ENCODE measurements at places on chromosomes 12 and 14.

DNA sequence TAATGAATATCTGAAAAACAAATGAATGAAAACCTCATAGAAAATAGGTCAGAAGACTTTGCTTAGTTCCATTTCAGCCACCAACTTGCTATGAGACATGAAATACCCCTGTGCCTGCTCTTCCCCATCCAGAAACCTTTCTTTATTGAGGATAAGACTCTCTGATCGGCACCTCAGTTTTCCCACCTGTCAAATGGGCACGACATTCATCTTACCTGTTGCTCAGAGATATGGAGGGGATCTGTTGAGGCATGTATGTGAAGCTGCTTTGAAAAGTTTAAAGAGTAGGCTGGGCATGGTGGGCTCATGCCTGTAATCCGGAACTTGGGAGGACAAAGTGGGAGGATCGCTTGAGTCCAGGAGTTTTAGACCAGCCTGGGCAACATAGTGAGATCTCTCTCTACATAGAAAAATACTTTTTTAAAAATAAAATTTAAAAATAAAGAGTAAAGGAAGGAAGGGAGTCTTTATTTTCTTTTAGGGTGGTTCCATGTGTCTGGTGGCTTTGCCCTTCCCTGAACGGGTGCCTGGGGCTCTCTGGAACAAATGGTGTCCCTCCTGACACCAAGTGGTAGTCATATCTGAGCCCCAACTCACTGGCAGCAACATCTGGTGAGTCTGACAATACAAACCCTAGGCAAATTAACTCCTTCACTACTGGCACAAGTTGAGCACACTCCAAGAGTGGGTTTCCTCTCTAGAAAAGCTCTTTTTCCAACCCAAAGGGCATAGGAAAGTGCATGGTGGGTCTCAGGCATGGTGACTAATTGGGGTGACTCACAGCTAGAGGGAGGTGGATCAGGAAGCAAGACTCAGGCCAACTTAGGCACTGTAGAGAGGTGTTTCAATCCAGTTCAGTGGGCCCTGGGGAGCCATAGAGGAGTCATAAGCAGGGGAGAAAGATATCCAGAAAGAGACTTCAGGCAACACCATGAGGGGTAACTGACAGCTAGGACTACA lies 42.1 kb downstream of the MAP1LC3B2 start:
- DNase-seq: no peak

GRCh38 chr12:64229796-64230195 lies 7.7 kb upstream of the KICS2 start:
- no peak for DNase-seq

GRCh38 chr12:42584651-42585111 lies 4.9 kb downstream of the PRICKLE1 start:
- no peak for DNase-seq

DNA sequence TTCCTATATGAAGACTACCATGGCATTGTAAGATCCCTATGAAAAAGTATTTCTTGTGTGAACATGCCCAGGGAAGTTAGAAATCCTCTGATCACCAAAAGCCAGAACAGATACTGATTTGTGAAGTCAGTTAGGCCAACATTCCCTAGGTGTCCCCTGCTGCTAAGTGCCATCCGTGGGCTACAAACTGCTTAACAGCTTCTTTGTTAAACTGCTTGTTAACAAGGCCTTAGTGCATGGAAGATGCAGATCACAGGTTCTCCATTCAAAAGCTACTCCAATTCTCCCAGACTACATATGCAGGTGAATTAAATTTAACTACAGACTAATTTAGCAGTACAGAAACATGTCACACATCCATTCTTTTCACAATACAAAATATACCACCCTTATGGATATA lies 108.2 kb downstream of the PRICKLE1 start:
- no peak for DNase-seq

DNA sequence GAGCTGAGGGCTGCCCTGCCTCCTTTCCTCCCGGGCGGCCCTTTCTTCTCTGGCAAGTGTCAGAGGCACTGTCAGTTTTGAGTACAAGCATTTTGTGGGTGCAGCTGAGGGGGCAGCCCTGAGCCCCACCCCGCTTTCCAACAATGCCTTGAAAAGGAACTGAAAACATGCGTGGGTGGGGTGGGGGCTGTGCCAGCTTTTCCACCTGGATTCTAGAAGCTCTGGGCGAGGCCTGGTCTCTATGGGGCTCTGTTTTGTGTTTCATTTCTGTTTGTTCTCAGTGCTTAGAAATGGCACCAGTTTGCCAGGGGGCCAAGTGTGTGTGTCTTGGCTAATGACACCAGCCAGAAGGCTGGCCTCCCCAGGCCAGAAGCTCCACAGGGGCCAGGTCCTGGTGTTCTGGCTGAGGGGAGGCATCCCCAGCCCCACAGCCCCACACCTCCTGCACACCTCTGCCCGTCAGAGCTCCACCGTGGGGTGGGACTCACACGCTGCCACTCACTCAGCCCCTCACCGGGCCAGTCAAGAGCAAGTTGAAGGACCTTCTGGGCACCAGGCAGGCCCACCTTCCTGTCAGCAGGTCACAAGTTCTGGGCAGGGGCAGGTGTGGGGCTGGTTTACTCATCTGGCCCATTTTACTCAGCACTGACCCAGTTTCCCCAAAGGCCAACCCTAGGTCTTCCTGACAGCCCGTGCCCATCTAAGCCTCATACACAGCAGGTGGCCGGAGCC lies 155.1 kb downstream of the CALM1 start:
- DNase-seq: no peak

GRCh38 chr12:25691865-25692114 lies 138.7 kb upstream of the LMNTD1 start:
- DNase-seq: no peak
